ENCODE measurements at places on chromosomes 2 and 18. TPM values are rescaled to one million over a fixed set of nuclear protein-coding genes. Genes with fewer than 3 reads are reported as not detected.
A peak's percentile ranks its signal among the peaks of the same experiment; 100 is the strongest.

GRCh38 chr18:45161850-45162249 lies 453.4 kb upstream of the SLC14A2 start:
- H3K36me3 ChIP-seq, result no peaks in the 10 kb centered on the region
- H3K27ac ChIP-seq, result no peak overlapping the region
- peaks cover 20% of the 10 kb centered on the region for H3K27me3 ChIP-seq
- H3K4me1 ChIP-seq, result no peaks in the 10 kb centered on the region

- H3K4me1 ChIP-seq, result peaks cover 19% of the 10 kb centered on the region
- H3K36me3 ChIP-seq, result peaks cover 61% of the 10 kb centered on the region
- H3K27ac ChIP-seq, result no peak overlapping the region
- no peaks in the 10 kb centered on the region for H3K27me3 ChIP-seq
Observed at GRCh38 chr18:54157646-54158385, 66.7 kb downstream of the MBD2 start.

MC4R gene
- not detected for total RNA-seq

- no peaks in the 10 kb centered on the region for H3K4me1 ChIP-seq
- no peak overlapping the region for H3K27ac ChIP-seq
- H3K4me3 ChIP-seq, result no peak overlapping the region
- no peaks in the 10 kb centered on the region for H3K27me3 ChIP-seq
- peaks cover 2% of the 10 kb centered on the region for H3K36me3 ChIP-seq
- no peak for DNase-seq
Observed at GRCh38 chr18:43893001-43893637, 615.8 kb upstream of the SYT4 start.

DNA sequence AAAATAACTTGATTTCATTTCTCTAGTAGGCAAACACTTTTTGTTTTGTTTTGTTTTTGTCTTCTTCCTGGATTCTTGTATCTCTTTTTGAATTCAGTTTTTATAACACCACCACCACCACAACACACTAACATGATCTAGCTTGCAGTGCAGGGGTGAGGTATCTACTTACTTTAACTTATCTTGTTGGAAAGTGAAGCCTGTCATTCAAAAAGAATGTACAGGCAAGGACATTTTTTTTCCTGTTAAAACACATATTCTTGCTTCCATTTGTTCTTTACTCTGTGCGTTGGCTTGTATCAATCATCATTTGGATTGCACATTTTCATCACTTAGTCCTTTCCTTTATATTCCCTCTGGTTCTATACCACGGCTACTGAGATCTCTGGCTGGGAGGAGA lies 824.2 kb downstream of the PLCL1 start:
- no peak overlapping the region for H3K27ac ChIP-seq
- H3K4me1 ChIP-seq, result no peaks in the 10 kb centered on the region
- no peak overlapping the region for H3K4me3 ChIP-seq
- no peaks in the 10 kb centered on the region for H3K36me3 ChIP-seq
- no peak for DNase-seq
- no peaks in the 10 kb centered on the region for H3K27me3 ChIP-seq

DNA sequence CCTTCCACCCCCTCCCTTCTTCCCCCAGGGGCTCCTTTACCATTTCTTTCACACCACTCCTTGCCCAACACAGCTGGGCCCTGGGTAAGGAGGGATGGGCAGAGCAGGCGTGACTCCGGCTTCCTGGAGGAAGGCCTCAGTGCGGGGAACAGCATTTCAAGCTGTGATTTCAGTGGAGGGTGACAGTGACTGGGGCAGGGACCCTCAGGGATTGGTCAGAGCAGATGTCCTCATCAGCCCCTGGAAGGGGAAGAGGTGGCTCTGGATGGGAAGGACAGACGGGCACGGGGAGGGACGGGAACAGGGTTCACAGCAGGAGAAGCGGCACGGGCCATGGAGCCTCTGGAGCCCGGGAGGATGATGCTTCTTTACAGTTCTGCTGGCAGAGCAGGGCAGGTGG lies 130.8 kb upstream of the TWIST2 start:
- DNase-seq, result no peak
- peaks cover 45% of the 10 kb centered on the region for H3K27me3 ChIP-seq
- no peak overlapping the region for H3K27ac ChIP-seq
- H3K4me1 ChIP-seq, result no peaks in the 10 kb centered on the region

- H3K36me3 ChIP-seq, result no peaks in the 10 kb centered on the region
- H3K4me3 ChIP-seq, result peak overlapping the region; percentile 23
- peaks cover 24% of the 10 kb centered on the region for H3K4me1 ChIP-seq
- H3K27me3 ChIP-seq, result peaks cover 39% of the 10 kb centered on the region
- DNase-seq, result peak; percentile 68
Observed at GRCh38 chr2:173048897-173049661, 26.6 kb upstream of the MAP3K20 start.

- no peaks in the 10 kb centered on the region for H3K27me3 ChIP-seq
- no peak for DNase-seq
- no peaks in the 10 kb centered on the region for H3K4me1 ChIP-seq
- H3K27ac ChIP-seq, result no peak overlapping the region
Observed at GRCh38 chr2:3129867-3130266, 247.8 kb downstream of the EIPR1 start.

C18orf54 gene
- 12.7 TPM for total RNA-seq

DNA sequence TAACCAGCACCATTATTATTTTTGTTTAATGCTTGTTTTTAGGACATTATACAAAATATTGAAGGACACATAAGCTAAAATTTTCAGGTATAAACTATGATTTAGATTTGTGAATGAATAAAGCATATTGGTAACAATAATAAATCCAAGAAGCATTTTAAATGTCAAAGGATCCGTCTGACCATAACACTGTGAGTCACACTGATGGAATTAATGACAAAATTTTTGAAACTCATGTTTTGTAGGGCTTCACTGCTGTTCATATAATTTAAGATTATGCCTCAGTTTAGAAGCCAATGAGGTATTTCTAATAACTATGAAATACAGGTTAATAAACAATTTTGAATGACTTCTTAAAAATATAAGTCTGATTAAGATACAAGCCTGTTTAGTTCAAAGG lies 124.6 kb downstream of the TMEFF2 start:
- peaks cover 2% of the 10 kb centered on the region for H3K27me3 ChIP-seq
- DNase-seq, result no peak
- no peaks in the 10 kb centered on the region for H3K36me3 ChIP-seq
- H3K4me1 ChIP-seq, result no peaks in the 10 kb centered on the region

DNA sequence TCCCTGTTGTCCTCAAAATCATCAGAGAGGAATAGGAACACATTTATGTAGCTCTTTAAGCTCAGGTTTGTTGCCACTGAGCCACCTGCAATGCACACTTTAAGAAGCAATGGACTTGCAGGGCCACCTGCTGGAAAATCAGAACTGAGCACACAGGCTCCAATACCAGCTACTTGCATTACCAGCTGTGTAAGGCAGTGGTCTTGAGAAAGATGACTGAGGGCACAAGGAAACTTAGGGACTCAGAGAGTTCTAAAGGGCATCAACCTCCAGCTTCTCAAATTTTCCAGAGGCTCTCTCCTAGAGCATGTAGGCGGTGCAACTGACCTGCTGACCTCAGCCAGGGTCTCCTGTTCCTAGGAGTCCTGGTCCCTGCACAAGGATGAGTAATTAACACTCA lies 2.5 kb upstream of the CNDP2 start:
- peaks cover 1% of the 10 kb centered on the region for H3K36me3 ChIP-seq
- H3K4me3 ChIP-seq, result no peak overlapping the region
- peak; percentile 49 for DNase-seq
- H3K4me1 ChIP-seq, result peaks cover 20% of the 10 kb centered on the region
